Stimulated activated CD4-positive, alpha-beta T cell treated with anti-CD3 and anti-CD28 coated beads, Interleukin-15, amount 100 ng/mL, for 1 hour (primary cell): ENCODE measurements at places on chromosomes 2 and 18.

- no peak for DNase-seq
Measured at GRCh38 chr18:74609535-74609934, 11.9 kb downstream of the ZNF407 start.

DNA sequence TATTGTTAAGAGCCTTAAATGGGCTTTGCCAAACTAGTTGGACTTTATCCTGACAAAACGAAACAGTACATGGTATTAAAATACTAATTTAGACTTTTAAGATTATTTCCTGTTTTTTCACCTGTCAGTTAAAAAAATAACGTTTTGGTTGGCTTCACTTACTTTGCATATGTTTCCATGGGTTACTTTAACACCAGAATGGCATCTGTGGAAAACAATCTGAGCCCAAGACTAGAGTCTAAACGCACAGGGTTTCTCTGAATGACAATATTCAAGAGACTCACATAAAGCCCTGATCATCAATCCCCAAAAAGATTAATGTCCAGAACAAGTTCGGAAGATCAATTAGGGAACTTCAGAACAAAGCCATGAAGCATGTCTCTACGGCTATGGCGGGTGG lies 888.0 kb downstream of the EPHA4 start:
- no peak for DNase-seq

DNA sequence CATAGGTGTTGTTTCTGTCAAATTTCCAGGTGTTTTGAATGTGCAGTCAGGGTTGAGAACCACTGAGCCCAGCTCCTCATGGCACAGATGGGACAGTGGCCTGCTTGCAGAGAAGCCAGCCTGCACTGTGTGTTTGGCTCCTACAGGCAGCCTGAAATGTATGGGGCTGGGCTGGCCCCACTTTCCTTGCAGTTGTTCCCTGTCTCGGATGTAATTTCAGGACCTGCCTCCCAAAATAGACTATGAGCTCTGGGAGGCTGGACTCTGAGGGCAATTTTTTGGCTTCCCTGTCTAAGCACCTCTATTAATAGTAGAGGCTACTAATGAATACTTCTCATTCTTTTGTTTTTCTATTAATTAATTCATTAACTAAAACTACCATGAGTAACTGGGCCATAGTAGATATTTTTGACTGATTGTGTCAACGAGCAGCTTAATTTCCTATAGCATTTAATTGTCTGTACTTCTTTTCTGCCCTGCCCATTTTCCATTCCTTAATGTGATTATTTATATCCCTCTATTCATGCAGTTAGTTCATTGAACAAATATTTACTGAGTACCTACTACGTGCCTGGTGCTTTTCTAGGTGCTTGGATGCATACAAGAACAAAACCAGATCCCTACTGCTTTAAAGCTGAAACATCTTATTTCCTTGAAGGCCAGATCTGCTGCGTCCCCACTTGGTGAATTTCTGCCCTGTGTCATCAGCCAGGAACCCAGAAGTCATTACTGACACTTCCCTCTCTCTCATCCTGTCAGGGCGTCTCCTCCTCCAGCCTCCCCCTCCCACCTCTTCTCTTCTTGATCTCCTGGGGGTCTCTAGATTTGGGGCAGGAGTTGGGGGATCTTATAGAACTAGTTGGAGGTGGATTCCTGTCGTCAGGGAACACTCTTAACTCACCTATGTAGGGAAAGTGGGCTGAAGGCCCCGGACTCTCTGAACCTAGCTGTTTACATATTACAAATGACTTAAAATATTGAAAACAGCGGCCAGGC lies 16.3 kb downstream of the DYSF start:
- no peak for DNase-seq

DNA sequence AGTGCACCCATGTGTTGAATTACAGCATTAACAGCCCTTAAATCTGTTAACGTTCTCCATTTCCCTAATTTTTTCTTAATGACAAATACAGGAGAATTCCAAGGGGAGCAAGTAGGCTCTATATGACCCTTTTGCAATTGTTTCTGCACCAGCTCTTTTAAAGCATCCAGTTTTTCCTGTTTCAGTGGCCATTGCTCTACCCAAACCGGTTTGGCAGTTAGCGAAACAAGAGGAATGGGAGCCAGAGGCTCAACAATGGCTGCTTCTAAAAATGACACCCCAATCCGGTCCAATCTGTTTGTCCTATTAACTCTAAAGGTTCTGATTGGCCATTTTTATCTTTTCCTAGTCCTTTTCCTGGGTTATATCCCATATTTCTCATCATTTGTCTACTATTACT lies 15.1 kb upstream of the SUCLG1 start:
- DNase-seq = no peak

GRCh38 chr18:68676913-68677312 lies 38.0 kb downstream of the TMX3 start:
- no peak for DNase-seq

DNA sequence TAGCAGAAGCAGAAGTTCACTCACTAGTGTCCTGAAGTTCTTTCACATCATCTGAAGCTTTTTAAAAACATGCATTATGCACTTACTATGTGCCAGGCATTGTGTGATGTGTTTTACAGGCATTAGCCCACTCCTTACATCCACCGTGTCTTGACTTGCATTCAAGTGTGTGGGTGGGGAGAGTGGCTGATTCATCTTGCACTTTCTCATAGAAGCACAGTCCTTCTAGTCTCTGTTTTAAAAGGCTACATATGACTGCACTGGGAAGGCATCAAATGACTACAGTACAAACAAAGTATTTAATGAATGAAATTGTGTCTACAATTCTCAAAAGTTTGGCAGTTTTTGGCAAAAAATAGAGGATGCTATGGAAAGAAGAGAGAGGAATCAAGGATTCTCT lies 21.6 kb upstream of the DSC3 start:
- no peak for DNase-seq

- DNase-seq = no peak
Measured at GRCh38 chr2:20182241-20182931, 42.5 kb downstream of the SDC1 start.

DNA sequence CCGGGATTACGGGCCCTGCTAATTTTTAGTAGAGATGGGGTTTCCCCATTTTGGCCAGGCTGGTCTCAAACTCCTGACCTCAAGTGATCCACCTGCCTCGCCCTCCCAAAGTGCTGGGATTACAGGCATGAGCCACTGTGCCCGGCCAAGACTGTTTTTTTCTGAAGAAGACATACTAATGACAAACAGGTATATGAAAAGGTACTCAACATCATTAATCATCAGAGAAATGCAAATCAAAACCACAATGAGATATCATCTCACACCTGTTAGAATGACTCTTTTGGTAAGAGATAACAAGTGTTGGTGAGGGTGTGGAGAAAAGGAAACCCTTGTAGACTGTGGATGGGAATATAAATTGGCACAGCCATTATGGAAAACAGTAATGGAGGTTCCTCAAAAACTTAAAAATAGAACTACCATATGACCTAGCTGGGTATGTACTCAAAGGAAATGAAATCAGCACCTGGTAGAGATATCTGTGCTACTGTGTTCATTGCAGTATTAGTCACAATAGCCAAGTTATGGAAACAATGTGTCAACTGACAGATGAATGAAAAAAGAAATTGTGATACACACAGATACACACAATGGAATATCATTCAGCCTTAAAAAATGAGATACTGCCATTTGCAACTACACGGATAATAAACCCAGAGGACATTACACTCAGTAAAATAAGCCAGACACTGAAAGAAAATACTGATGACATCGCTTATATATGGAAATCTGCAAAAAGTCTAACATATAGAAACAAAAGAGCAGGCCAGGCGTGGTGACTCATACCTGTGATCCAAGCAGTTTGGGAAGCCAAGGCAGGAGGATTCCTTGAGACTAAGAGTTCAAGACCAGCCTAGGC lies 20.8 kb downstream of the SOS1 start:
- DNase-seq = no peak

DNA sequence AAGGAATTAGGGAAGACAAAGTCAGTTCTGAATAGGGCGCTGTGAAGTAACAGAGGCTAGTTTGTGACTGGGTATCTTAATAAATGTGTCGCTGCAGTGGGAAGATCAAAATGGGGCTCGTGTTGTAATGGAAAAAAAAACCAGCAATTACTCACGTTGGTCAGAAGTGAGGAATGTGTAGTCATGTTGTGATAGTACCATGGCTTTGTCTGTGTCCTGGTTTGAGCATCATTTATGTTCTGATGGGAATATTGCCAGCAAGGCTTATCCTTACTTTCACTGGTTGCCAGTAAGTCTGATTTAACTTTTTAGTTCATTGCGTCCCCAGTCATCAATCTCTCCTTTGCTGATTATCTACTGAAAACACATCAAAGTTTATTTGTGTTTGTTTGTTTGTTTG lies 467.6 kb downstream of the NYAP2 start:
- DNase-seq = no peak

GRCh38 chr2:223055140-223055539 lies 3.1 kb downstream of the KCNE4 start:
- no peak for DNase-seq

GRCh38 chr2:196274387-196274809 lies 103.0 kb upstream of the STK17B start:
- no peak for DNase-seq

- DNase-seq = peak; percentile 13
Measured at GRCh38 chr2:230824406-230824978, 40.2 kb upstream of the ITM2C start.

DNA sequence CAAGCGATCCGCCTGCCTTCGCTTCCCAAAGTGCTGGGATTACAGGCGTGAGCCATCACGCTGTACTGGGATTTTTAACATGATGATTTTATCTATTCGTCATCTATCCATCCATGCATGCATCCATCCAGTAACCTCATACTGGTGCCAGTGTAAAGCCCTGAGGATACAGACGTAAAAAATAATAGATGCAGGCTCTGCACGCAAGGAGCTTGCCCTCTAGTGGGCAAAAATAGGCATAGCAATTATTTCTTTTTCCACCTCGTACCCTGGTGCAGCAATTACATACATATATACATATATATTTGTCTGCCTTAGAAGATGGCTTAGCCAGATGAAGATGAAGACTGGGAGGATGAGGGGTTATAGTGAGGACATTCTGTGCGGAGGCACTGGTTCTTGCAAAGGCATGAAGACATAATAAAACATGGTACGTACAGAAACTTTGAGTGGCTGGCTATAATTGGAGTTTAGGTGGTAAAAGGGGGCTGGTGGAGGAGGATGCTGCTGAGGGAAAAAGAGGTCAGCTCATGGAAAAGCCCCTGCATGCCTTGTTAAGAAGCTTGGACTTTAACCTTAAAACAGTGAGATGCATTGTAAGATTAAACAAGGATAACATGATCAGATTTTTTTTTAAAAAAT lies 19.6 kb upstream of the RPIA start:
- no peak for DNase-seq

- no peak for DNase-seq
Measured at GRCh38 chr2:168185583-168186274, 61.7 kb downstream of the STK39 start.

DNA sequence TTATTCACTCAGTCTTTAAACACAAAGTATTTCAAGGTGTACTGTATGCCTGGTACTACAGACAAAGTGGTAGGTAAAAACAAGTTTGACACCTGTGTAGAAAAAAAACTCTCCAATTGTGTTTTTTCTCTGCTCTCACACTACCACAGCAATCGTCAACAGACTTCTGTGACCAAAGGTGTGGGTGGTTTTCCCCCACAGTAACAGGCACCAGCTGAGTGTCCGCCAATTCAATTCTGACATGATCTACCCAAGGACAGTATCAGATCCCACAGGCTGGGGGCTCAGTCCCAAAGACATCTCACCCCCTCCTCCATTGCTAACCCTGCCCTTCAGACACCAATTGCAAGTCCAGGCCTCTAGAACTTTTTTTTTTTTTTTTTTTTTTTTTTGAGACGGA lies 71.2 kb downstream of the CD226 start:
- DNase-seq = no peak

- no peak for DNase-seq
Measured at GRCh38 chr2:168130346-168130745, 117.0 kb downstream of the STK39 start.

GRCh38 chr18:61998335-61998734 lies 105.5 kb upstream of the RNF152 start:
- no peak for DNase-seq

DNA sequence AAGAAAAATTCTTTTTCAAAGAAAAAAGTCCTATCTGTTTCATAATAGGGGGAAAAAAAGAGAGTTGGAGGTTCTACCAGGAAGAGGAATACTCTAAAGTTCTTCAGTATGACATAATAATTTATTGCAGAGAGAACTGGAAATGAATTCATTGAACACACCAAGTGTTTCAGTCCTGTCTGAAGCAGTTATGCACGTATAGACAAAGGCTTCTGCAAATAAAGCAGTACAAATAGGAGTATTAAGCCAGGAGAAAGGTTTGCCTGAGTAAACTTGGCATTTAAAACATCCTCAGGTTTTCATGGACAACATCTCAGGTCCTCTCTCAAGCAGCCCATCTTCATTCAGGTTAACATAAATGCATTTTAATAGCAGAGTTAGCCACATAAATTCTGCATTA lies 141.6 kb downstream of the CCDC148 start:
- no peak for DNase-seq

DNA sequence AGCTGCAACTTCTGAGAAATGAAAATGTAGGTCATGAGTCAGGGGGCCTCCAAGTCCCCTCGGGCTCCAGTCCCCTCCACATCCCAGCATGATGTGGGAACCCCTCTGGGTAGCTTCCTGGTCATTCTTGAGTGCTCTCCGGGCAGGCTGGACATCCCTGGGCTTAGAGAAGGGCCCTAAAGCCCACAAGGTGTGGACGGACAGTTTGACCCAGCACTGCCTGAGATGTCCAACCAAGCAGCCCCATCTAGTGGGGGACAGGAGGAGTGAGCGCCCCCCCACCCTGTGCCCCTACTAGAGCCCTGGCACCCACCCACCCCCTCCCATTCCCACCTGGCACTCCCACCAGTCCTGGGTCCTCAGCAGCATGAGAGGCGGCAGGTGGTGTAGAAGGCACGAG lies 46.0 kb downstream of the CYP27C1 start:
- no peak for DNase-seq

DNA sequence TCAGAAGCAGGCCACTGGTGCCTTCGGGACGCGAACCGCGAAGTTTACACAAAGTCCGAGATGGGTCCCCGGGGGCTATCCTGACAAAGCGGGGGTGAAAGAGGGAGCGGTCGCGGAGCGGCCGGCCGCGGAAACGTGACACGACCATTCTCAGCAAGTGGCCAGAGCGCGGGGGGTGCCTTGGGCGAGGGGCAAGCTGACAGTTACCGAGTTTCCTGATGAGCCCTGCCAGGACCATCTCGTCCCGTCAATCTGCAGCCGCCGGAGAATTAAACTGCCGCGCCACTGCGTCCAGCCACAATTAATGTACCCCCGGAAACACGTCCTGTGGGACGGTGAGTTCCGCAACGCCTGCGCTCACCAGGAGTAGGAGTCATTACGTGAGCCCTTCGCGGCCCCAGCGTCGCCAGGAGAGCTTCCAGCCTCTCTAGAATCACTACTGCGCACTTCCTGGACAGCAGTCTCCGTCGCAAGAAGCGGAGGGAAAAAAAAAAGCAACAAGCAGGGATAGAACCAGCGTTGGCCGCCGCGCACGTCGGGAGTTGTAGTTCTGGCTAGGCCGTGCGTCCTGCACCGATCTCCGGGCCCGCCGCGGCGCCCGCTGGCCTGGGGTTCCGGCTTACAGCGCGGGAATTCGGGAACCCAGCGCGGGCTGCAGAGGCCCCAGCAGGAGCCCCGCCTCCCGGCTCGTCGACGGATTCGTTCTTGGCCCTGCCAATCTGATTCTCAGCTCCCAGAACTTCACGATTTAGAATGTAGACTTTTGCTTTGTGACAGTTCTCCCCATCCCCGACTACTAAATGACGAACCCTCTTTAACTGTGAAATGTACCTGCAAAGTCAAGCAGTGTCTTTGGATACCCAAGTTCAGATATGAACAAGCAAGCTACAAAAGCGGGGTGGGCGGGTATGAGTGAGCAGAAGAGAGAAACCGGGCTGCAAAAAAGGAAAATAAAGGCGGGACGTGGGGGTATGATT lies at the start of gene RTTN:
Gene RTTN, minus strand, starts transcription at position 267 of the 977 bp plus-strand sequence. Its CDS starts 29 bp downstream, at position 238.
- DNase-seq = peak; percentile 79

GRCh38 chr2:34492561-34493455 lies 893.7 kb upstream of the FAM98A start:
- no peak for DNase-seq
